Left ventricle myocardium inferior (tissue), 1 donor: ENCODE measurements at places on chromosomes 5 and 9. TPM values are rescaled to one million over a fixed set of nuclear protein-coding genes. Genes with fewer than 3 reads are reported as not detected.

GRCh38 chr9:19127871-19128500, 694 bp upstream of the PLIN2 start:
- DNase-seq = peak; percentile 37

- DNase-seq = no peak
Observed at GRCh38 chr9:91085517-91086291, 276.0 kb downstream of the AUH start.

DNA sequence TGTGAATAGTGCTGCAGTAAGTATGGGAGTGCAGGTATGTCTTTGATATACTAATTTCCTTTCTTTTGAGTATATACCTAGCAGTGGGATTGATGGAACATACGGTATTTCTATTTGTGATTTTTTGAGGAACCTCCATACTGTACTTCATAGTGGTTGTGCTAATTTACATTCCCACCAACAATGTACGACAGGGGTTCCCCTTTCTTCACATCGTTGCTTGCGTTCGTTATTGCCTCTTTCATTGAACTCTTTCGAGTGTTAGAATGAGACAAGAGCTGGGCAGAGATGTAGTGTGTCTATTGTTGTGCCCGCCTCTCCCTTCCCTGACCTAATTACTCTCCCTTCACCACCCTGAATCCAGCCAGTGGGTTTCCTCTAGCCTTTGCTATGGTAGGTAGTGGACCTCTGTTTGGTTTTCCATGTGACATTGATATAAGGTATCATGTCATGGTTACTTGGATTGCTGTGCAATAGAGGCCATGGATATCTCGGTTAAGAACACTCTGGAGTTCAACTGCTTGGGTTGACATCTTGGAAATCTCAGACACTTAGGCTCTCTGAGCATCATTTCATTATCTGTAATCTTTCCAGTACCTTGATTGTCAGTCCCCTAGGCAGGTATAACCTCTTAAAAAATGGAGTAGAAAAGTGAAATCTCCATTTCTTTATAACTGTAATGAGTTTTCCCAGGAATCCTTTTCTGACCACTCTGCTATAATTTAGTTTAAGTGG, 19.5 kb downstream of the AOPEP start:
- no peak for DNase-seq

GRCh38 chr9:84993105-84993504, 323.6 kb downstream of the NTRK2 start:
- DNase-seq = no peak

DNA sequence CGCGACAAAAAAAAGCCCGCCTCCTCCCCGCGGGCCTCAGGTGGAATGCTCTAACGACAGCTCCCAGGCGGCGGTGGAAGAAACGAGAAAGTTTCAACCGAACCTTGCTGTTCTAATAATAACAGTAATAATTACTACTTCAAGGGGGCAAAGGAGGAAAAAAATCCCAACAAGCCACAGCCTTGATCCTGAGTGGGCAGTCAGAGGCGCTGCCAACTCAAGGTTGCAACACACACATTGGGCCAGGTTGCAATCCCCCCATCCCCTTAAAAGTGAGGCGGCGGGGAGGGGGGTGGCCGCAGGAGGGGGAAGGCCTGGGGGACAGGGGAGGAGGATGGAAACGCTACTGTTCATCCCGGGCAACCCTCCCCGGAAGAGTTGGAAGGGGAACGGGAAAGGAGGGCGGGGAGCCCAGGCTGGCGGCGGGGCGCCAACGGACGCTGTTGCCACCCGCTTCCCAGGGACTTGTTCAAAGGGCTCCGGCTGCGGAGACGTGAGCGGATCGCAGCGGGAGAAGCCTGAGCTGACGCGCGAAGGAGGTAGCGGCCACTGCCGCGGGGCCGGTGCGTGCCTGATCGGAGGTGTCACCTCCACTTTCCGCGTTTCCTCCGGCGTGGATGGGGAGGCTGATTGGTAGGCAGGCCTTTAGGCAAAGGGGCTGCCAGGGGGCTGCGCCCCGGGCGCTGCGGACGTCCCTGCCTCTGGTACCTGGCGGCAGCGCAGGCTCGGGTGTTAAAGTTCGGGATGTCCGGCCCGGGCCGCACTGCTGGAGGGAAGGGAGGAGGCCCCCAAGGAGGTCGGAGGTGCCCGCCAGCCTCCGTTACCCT, 647 bp downstream of the SMARCA2 start:
- peak; percentile 56 for DNase-seq

GRCh38 chr9:121725008-121725775, 73.8 kb downstream of the DAB2IP start:
- DNase-seq = peak; percentile 96

- DNase-seq = no peak
Observed at GRCh38 chr9:710951-711745, 130.3 kb upstream of the DMRT1 start.

- DNase-seq = no peak
Observed at GRCh38 chr5:149614034-149614907, 33.0 kb downstream of the ARHGEF37 start.

DNA sequence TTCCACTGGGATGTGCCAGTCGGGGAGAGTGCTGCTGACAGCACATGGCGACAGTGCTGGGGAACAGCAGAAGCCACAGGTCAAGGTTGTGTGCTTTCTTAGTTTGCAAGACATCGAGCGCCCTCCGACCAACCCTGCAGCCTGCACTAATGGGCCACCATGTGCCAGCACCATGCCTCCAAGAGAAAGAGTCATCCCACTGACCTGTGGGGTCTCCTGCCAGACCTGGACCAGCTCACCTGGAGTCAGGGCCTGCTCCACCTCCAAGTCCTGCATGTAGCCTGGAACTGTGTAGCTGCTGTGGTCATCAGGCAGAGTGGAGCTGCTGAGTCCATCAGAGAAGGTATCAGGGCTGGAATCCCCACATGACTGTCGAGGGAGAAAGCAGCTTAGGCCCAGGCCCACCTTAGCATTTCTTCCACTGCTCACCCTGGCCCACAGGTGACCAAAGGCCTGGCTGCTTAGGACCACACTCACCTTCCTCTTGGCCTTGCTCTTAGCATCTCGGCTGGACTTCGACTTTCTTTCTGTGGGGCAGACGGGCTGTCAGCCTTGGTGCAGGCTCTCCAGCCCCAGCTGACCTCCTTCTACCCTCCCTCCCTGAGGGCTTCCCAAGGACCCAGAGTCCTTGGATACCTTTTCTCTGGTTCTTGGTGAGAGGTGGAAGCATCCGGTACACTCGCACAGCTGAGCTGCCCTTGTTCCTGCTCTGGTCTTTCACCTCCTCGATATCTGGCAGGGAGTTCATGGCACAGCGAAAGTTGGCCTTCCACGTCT, 4.1 kb downstream of the IRF1 start:
- no peak for DNase-seq

- DNase-seq = no peak
Observed at GRCh38 chr5:2186472-2187015, 303.8 kb upstream of the IRX4 start.

- no peak for DNase-seq
Observed at GRCh38 chr5:111425205-111425604, 87.1 kb downstream of the STARD4 start.

- peak; percentile 81 for DNase-seq
Observed at GRCh38 chr9:122374885-122375420, 4.1 kb downstream of the PTGS1 start.

DNA sequence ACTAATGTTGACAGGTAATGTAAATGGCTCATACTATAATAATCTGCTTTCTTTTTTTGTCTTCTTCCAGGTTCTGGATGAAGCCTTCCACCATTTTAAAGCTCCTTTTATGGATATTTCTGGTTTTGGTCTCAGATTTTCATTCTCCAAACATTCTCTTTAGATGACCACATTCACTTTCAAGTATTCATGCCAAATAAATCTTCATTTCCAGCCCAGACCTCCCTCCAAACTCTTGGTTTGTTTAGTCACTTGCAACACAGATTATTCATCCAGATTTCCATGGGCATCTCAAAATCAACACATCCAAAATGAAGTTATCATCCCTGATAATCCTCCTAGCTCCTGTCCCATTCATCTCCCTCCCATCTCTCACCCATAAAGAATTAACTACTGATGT, 40.3 kb upstream of the SVEP1 start:
- DNase-seq = no peak

DNA sequence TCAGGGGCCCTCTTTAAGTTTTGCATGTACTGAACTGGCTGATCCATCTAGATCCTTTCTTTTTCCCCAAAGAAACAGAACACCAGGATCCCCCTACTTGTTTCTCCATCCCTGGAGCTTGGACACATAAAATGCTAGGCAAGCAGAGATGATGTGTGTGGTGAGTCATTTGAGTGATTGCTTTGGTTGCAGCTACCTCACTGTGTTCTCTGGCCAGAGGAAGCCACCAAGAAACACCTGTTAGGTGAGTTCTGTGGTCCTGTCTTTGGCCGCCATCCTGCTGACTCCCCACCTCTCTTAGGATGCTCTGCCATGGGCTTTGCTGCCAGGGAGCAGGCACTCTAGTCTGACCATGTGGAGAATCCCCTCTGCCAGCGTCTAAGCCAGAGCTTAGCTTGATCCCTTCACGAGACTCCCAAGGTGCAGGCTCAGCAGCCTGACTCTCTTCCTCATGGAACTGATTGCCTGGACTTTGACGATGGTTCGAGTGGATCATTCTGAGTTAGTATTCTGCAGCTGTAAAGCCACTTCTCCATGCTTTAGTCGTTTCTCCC, 27.3 kb upstream of the DENND1A start:
- DNase-seq = no peak

- no peak for DNase-seq
Observed at GRCh38 chr9:113215132-113215531, 5.9 kb downstream of the FKBP15 start.

CCDC152 gene
- total RNA-seq = 0.80 TPM

DOCK8 gene
- 3.7 TPM for total RNA-seq

GPX3 gene
- total RNA-seq = 744 TPM

SLC25A48 gene
- not detected for total RNA-seq

LCN9 gene
- total RNA-seq = not detected

NR4A3 gene
- 6.2 TPM for total RNA-seq
